Fibroblast of upper back skin (primary cell): ENCODE measurements at places on chromosomes 5 and 9.

DNA sequence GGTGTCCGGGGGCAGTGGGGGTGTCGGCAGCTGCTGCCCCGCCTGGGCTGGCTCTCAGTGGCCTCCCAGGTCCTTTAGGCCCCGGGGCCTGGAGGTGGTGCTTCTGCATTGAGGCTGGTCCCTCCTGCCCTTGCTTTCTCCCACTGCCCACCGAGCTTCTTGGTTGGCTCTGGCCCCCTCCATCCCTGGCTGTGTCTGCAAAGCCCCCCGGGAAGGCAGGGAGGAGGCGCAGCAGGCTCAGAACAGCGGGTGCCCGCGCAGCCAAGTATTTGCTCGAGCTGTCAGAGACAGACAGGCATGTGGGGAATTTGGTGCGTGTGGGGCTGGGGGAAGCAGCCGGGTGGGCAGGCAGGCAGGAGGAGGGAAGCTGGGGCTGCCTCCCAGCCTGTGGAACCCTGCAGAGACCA lies 11.5 kb downstream of the CXXC5 start:
- peak; percentile 80 for DNase-seq

- no peak for DNase-seq
These were observed 9.7 kb downstream of the FOXD1 start for GRCh38 chr5:73438645-73439470.

DNA sequence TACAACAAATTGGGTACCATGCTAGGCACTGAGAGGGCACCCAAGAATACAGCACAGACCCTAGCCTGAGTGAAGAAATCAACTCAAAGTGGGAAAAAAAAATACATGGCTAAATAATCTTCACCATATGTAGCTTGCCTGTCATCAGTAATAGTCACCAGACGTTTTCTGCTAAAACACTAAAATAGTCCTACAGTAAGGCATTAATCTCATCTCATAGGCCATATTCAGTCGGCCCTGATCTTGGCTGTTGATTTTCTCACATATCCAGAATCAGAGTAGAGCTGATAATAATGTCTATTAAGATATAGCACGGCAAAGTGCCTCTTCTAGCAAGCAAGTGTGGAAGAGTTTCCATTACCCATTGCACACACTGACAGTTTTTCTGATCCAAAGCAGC lies 322.1 kb upstream of the SLC30A5 start:
- DNase-seq = no peak

GRCh38 chr5:14552017-14552416 lies 29.6 kb upstream of the OTULINL start:
- DNase-seq = no peak

- no peak for DNase-seq
These were observed 17.2 kb downstream of the TMEM252 start for GRCh38 chr9:68523367-68523936.

GRCh38 chr5:97838214-97838613 lies 655.2 kb upstream of the RIOK2 start:
- peak; percentile 98 for DNase-seq

GRCh38 chr9:121217609-121218292 lies 16.1 kb upstream of the RAB14 start:
- DNase-seq = peak; percentile 67

GRCh38 chr9:38432922-38433510 lies 8.8 kb upstream of the IGFBPL1 start:
- peak; percentile 40 for DNase-seq

DNA sequence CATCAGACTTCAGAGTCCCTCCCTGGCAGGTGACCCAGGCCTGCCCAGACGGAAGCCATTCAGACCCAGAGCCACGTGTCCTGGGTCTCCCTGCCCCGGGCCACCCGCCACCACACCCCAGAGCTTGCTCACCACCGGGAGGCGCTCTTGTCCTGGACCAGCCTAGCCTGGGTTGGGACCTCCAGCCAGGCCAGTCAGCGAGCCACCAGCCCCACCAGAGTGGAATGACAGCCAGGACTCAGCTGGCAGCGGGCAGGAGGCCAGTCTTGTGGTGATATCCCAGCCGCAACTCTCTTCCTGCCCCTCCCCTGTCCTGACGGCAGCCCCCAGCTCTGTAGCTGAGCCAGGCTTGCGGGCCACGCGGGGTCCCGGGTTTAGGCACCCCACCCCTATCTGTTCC lies 1.7 kb upstream of the PTGDS start:
- no peak for DNase-seq

DNA sequence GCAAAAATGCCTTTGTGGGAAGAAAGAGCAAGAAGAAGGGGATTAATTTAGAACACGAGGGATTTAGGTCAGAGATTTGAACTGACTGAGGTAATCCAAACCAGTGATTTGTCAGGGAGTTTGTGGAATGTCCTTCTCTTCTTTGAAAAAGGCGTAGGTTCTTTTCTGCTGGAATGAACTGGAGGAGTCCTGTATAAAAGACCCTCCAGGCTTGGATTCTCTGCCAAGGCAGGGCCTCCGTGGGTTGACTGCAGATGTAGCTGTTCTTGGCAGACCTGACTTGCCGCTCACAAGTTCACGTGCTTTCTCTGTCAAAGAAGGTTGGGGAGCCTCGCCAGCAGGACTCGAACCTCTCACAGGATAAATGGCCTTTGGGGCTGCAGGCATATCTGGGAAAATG lies 62.8 kb upstream of the STC2 start:
- DNase-seq = no peak

GRCh38 chr9:122097679-122098315 lies 4.7 kb upstream of the TTLL11 start:
- no peak for DNase-seq

DNA sequence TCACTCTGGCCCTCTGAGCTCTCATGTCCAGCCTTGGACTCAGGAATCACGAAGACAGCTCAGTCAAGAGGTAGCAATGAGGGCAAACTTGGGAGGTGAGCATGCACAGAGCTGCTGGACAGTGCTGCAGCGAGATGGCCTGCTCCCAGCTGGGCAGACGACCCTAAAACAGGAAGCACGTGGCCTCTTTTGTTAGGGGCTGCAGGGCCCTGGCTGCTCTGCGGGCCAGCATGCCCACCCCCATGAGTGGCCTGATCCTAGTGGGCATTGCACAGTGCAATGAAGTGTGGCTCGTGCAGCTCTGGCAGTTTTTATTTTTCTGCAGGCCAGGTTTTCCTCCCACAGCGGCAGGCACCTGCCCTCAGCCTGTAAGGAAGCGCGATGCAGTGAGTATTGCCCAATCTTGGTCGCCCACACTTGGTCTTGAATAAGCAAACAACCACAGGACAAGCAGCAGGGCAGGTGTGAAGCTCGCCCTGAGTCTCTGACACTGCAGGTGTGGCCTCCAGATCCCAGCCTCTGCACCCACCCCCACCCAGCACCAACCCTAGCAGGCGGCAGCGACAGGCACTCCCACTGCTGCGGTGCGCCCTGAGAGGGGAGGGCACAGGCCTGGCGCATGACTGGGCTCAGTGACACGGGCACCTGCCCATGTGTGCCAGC lies 60.8 kb downstream of the SEMA4D start:
- DNase-seq = no peak

GRCh38 chr5:66859526-66859925 lies 263.3 kb downstream of the MAST4 start:
- DNase-seq = no peak

GRCh38 chr9:78369639-78370219 lies 72.8 kb downstream of the PSAT1 start:
- peak; percentile 71 for DNase-seq

GRCh38 chr5:36877667-36878391 lies 1.3 kb downstream of the NIPBL start:
- peak; percentile 16 for DNase-seq

DNA sequence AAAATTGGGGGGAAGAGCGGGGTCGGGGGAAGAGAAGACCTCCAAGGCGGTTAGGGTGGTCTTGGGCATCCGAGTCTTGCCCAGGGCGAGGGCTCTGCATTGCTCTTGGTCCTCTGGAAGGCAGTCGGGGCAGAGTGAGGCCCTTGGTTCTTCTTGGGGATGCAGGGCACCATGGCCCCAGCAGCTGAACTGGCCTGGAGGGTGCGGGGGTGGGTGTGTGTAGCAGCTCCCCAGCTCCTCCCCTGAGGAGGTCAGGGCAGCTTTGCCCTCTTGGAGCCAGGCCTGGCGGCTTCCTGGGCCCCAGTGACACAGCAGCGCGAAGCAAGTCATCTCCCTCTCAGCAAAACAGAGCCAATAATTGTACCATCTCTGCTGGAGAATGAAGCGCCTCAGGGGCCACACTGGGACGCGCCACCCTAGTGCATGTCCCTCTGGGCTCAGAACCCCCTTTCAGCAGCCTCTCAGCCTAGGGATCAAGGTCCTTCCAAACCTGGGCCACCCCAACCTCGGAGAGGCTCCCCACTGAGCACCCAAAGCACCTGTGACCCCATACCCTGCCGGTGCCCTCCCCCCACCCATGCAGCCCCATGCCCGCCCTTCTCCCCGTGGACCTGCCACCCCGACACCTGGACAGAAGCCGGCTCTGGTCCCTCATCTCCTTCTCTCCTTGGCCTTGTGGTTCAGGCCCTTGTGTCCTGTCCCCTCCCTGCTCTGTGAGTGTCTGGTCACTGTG lies 10.4 kb upstream of the RXRA start:
- no peak for DNase-seq

- DNase-seq = no peak
These were observed at the start of gene ACOT12 for GRCh38 chr5:81393783-81394718. Gene ACOT12 (minus strand): TSS chr5:81394134. CDS start chr5:81394114, 20 bp downstream.

GRCh38 chr5:7678030-7678429 lies 172.9 kb downstream of the CFAP90 start:
- no peak for DNase-seq

GRCh38 chr5:68260467-68260866 lies 44.9 kb downstream of the PIK3R1 start:
- DNase-seq = no peak

DNA sequence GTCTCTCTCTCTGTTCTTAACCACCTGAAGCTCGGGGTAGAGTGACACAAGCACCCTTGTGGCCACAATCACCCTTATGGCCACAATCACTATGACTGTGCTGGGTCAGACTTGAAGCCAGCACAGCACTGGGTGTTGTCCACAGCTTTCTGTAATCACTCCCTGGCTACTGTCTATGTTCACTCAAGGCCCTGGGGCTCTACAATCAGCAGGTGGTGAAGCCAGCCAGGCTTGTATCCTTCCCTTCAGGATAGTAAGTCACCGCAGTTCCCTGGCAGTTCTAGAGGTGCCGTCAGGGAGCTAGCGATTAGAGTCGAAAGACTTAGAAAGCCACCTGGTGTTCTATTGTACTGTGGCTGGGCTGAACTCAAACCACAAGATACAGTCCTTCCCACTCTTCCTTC lies 44.2 kb downstream of the GDA start:
- DNase-seq = no peak

GRCh38 chr5:160451281-160451680 lies 29.6 kb downstream of the PTTG1 start:
- DNase-seq = no peak

DNA sequence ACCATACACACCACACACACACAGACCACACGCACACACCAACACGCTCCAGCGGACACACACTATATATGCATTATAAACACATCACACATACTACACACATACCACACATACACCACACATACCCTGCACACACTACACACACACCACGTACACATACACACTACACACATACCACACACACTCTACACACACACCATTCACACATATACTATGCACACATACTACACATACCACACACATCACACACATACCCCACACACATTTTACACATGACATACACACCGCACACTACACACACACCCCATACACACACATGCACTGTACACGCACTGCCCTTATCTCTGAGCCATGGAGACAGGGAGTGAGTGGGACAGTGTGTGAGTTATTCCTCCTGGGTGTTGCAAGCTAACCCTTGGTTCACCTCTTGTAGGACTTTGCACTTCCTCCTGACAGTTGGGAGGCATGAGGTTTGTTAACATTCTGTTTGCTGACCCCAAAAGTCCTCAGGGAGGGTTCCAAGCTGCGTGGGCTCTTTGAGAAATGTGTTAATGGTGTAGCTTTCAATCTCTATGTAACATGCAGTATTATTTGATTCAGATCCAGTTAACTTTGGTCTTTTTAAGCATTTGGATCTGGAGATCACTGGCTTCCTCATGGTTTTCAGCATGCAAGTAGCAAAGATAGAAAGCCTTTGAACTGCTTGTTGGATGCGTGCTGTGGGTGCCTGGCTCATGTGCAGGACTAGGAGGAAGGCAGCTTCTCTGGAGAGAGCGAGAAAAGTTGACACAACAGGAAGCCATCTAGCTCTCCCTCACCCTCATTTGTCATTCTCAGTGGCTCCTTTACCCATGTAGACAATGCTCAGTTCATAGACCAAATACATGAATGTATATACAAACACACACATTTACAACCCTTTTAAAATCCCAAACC lies 13.7 kb downstream of the IL31RA start:
- no peak for DNase-seq

DNA sequence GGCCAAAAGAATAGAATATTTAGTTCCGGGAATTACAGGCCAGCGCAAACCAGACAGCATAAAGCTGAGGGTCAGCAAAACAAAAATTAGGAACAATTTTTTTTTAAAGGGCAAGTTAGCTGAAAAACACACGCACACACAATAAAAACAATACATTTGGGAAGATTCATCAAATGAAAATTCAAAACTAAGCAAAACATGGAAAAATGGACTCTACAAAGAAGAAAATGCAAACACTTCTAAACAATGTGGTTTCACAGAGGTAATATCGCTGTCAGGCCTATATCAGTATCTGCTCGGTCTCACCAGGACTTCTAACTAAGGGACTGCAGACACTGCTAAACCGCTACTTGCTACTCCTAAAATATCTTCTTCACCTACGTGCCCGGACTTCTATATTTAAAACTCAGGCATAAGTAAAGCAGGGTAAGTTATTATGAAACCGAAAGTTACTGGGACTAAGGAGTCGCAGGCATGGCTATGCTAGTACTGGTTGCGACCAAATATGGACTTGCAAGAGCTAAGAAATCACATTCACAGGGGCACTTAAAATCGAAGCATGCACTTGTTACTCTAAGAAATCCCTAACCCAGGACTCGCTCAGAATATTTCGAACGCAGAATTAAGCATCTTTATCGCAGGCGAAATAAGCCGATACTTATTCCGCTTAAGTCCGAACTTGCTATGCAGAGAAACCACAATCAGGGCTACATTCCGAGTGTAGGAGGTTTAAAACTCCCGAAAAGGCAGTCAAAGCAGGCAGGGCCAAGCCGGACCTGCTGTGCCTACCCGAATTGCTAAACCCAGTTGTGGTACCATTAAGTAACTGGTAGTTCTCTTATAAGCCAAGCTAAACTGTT lies 2.3 kb downstream of the ANXA2R start:
- DNase-seq = peak; percentile 84

GRCh38 chr5:142013734-142014521 lies 1.1 kb upstream of the GNPDA1 start:
- DNase-seq = peak; percentile 29

DNA sequence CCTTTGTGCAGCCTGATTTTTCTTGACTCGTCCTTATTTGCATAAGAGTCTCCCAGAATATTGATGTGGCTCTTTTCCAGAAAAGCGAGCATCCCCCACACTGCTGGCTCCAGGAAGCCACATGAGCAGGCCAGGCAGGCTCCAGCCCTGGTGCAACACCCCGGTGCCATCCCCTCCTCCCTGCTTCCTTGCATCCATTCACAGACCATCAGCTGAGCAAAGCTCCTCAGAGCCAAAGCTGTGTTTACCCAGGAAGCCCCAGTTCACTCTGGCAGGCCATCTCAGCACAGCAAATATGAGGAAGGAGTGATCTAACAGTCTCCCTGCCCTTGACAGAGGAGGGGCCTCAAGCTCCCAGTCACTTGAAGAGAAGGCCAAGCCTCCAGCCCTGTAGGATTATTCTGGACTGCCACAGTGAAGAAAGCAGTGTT lies 34.4 kb downstream of the INSYN2B start:
- DNase-seq = peak; percentile 90
